Frontal cortex (tissue), 4 donors: ENCODE measurements at places on chromosomes 6 and 20.

GRCh38 chr20:14829906-14830305 lies 492.5 kb upstream of the FLRT3 start:
- DNase-seq: no peak

GRCh38 chr20:63612276-63612931 lies 14.5 kb downstream of the GMEB2 start:
- no peak for DNase-seq

- no peak for DNase-seq
Observed at GRCh38 chr6:8337147-8337546, 98.2 kb downstream of the SLC35B3 start.

DNA sequence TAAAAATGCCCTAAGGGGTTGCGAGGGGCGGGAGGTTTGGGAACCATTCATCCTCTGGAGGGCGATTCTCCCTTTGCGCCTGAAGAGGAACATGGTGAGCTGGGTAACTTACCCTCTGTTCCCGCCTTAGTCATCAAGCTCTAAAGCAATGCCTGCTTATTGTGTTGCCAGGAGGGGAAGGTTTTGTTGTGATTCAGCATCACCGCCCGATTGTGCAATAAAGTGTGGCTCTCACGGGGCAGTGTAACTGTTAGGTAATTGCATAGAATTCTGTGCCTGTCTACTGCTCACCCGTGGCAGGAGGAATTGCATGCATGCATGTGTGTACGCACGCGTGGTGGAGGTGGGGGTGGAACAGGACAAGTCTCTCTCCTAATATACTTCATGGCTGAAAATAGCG lies 95.5 kb upstream of the AGPAT4 start:
- DNase-seq: no peak

DNA sequence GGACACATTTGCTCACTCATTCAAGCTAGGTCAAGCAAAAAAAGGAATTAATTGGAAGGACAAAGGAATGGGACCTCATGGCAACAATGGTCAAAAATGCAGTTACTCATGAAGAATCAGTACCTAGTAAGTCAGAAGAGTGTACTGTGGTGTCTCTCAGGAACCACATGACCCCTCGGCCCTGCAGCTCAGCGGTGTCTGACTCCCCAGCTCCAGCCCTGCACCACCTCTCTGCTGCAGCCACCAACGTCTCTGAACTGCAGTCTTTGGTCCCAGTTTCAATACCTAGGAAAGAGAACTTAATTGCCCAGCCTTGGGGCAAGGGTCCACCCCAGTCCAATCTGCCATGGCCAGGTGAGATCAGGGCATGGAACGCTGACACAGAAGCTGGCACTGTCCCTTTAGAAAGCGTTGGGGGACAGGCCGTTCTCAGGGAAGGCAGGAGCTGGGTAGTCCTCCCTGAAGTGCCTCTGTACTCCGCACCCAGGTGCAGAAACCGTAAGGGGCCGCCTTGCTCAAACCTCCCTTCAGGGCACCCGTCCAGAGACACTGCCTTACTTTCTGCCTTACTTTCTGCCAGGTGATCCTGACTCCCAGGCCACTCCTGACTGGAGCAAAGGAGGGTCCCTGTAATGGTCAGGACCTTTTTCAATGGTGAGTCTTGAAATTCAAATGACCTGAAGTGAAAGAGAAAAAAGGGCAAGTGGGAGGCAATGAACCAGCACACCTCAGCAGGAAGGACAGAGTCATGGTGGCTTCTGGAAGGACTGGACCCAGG lies 13.2 kb upstream of the NELFCD start:
- DNase-seq: no peak

- no peak for DNase-seq
Observed at GRCh38 chr20:10802236-10802635, 128.4 kb upstream of the JAG1 start.

DNA sequence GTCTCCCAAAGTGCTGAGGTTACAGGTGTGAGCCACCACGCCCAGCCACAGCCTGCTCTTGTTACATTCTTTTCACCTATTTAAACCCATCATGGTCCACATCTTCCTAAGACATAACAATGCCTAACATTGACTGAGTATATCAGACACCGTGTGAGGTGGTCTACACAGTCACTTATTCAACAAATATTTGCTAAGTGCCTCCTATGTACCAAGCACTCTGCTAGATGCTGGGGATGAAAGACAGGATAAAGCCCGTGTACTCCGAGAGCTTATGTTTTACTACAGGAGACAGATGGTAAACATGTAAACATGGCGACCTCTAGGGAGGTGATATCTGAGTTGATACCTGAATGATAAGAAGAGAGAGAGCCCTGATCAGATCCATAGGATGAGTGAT lies 12.7 kb downstream of the BCL2L1 start:
- no peak for DNase-seq

GRCh38 chr6:39446909-39447308 lies 124.4 kb upstream of the KCNK16 start:
- no peak for DNase-seq

DNA sequence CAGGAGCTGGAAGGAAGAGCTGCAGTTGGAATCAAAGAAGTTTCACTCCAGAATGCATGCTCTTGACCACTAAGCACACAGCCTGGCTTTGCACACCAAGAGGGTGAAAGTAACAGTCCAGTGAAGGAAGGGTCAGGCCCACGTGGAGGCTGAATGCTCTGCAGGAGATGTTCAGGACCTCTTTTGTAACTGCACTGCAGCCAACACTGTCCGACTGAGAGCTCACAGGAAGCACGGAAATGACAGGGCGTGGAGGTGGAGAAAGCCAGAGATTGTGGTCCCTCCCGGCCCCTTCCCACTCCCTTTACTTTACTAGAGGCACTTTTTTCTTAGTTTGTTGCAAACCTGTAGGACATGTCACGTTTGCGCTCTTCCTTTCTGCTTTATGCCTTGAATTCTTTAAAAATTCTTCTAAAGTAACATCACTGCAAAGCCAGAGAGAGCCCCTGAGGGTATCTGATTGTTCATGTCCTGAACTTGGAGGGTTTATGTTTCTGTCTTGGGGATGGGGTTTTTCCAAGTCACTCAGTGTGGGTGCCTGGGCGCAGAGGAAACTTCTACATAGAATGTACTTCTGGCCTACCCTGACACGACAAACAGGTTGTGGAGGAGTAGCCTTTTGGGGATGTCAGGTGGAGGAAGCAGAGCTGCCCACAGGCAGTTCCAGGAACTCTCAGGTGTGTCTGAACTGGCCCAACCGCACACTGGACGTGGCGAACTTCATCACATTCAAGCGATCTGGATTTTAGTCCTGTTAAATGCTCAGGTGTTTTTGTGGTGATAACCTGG lies 40.9 kb downstream of the JAG1 start:
- no peak for DNase-seq

GRCh38 chr6:152293404-152293803 lies 343.8 kb downstream of the SYNE1 start:
- DNase-seq: no peak

DNA sequence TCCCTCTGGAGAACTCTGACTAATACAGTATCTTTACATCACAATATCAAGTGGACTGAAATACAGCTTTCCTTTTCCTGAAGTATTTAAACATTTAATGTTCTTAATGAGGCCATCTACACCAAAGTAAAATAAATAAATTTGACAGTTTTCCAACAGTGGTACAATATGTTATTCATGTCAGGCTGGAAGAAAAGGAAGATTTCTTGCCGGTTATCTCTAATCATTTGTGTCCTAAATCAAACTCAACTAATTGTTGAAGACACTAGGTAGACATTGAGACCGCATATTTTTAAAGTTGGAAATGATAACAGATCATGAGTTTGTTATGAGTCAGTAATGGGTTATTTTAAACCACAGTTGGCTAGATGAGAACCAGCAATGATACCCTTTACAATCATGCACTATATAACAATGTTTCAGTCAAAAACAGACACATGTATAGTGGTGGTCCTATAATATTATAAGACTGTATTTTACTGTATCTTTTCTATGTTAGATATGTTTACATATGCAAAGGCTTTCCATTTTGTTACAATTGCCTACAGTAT lies 241.6 kb downstream of the LMBRD1 start:
- no peak for DNase-seq

GRCh38 chr20:1326031-1326930 lies 2.7 kb downstream of the SDCBP2 start:
- no peak for DNase-seq

DNA sequence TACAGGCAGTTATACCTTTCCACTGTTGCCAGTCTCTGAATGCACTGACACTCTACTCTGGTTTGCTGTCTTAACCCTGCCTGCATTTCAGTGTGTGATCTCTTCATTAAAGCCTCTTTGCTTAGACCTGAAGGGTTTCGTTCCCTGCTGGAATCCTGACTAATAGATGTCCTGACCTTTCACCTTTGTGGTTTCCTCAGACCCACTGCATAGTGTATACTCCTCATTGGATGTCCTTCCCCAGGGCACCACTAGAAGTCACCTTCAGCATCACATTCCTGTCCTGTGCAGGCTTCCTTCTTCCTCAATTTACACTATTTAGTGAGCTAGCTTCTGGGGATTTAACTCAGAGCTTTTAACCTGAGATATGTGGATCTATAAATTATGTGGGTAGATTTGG lies 120.6 kb downstream of the RCAN2 start:
- no peak for DNase-seq

GRCh38 chr20:37945091-37945547 lies 42.2 kb downstream of the VSTM2L start:
- DNase-seq: peak; percentile 22

- no peak for DNase-seq
Observed at GRCh38 chr6:98142839-98143238, 691.5 kb upstream of the POU3F2 start.

- DNase-seq: no peak
Observed at GRCh38 chr6:128161263-128161662, 260.4 kb upstream of the THEMIS start.

GRCh38 chr6:111211411-111212030 lies 124.2 kb downstream of the SLC16A10 start:
- DNase-seq: no peak
